NCI-H526 (cell line): ENCODE measurements at places on chromosomes 12 and 14.

- no peak for DNase-seq
These were observed 20.1 kb upstream of the TBX3 start for GRCh38 chr12:114704096-114704495.

DNA sequence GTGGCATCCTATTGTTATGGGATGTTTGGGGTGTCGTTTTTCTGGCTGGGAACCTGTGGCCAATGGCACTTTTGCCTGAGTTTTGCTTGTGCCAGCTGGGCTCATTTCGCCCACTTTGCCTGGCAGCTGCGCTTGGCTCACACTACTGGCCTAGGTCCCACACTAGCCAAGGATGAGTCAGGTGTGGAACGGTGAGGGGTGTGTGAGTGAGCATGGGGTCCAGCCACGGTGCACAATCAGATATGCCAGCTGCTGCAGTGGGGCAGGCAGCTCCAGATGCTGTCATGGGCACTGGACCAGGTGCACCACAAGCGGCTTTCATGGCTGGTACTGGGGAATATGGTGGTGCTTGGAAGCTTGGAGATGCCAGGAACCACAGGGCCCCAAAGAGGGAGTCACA, 21.5 kb downstream of the TRHDE start:
- no peak for DNase-seq

DNA sequence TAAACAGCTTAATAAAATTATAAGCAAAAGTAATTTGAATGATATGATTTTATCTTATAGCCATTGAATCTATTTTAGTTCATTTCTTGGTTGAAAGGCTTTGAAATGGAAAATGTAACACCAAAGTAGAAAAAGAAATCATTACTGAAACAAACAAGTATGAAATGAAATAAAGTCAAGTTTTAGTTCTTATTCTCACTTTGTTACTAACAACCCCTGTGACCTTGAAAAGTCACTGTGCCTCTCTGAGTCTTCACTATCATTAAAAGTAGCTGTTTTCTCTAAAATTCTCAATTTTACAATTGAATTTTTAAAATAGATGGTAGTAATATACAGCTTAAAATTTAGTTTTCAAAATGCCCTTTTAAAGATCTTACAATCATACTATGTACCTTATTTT, 32.4 kb upstream of the SLC17A8 start:
- no peak for DNase-seq

DNA sequence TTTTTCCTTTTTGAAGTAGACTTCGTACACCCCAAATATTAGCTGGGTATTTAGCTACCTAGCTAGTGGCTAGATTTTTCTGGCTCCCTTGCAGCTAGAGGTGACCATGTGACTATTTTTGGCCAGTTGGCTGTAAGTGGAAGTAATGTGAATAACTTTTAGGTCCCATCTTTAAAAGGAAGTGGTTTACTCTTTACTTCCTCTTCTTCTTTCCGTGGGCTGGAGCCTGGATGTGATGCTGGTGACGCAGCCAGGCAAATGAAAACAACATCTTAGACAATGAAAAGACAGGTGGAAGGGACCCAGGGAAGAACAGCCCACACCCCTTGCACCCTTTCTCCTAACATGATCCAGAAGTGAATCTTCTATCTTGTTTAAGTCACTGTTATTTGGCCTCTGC, 245.5 kb downstream of the ATP23 start:
- DNase-seq: no peak

DNA sequence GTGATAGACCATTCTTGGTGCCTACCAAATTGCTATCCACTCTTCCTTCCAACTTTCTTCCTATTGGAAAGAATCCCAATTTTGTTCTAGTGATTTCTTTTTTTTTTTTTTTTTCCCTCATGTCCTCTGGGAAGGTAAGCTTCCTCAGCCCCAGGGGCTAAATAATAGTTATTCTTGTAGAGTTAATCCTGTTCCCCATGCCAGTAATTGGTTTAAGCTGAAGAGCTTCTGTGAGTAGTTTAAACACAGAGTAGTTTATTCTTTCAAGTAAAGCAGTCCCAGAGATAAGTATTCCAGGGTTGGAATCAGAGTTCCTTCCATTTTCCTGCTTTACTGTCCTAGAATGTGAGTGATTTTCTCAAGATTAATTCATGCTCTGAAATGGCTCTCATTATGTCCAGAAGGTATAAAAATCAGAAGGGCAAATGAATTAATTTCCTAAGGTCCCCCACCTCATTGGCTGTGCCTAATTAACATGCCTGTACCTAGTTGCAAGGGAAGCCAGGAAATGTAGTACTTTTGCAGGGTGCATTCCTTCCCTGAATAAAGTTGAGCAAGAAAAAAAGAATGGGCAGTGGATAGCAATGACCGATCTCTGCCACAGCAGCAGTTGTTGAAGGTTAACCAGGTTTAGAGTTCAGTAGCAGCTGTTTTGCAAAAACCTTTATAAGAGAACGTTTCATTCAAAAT, 97.8 kb downstream of the PLEKHA5 start:
- no peak for DNase-seq

DNA sequence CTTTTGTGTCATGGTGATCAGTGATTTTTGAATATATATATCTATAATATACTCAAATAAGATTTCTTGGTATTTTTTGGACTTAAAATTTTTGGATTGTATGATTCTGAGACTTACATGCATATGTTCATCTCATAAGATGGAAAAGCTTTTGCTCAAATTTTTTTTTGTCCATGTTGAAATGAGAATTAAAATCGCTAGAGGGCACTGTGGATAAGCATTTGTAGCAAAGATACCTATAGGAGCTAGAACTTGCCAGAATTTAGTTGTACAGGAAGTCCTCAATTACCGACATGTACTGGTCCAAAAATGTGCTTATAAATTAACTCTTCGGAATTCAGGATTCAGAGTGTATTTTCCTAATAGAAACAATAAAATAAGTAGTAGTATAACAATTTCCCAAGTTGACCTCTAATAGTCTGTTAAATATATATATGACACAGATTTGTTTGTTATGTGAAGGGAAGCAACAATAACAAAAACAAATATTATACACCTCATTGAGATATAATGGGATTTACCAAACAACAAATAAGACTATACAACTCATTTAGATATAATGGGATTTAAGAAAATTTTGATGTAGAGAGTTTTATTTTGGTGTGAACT, 179.6 kb downstream of the TMEM117 start:
- peak; percentile 3 for DNase-seq

DNA sequence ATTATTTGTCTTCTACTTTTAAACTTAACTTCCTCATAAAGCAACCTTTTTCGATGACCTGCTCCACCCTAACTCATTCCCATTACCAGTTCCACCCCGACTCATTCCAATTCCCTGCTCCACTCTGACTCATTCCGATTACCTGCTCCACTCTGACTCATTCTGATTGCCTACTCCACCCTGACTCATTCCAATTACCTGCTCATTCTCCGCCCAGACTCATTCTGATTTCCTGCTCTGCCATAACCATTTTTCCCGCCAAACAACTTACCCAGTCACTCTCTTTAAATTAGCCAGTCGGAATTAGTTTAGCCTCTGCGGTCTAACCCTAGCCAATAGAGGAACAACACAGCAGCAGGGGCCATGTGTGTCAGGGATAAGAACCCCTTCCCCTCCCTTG, 249.1 kb downstream of the DPY19L2 start:
- no peak for DNase-seq

GRCh38 chr12:71141378-71141926, 16.3 kb downstream of the TSPAN8 start:
- DNase-seq: no peak

DNA sequence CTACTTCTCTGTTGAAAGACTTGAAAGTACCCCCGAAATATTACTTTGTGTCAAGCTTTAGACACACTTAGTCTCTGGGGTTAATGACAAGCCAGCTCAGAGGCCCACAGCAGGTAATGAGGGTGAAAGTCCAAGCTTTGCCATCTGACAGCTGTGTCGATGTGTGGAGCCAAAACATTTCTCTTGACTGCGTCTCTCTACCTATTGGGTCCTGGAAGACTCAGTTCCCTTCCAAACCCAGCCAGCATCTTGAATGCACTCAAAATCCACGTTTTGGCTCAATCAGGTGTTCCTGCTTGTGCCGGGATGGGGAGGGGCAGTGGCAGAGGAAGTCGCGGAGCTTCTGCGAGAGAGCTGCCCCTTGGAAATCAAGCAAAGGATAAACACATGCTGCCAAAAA, 3.2 kb downstream of the PLXNC1 start:
- no peak for DNase-seq

DNA sequence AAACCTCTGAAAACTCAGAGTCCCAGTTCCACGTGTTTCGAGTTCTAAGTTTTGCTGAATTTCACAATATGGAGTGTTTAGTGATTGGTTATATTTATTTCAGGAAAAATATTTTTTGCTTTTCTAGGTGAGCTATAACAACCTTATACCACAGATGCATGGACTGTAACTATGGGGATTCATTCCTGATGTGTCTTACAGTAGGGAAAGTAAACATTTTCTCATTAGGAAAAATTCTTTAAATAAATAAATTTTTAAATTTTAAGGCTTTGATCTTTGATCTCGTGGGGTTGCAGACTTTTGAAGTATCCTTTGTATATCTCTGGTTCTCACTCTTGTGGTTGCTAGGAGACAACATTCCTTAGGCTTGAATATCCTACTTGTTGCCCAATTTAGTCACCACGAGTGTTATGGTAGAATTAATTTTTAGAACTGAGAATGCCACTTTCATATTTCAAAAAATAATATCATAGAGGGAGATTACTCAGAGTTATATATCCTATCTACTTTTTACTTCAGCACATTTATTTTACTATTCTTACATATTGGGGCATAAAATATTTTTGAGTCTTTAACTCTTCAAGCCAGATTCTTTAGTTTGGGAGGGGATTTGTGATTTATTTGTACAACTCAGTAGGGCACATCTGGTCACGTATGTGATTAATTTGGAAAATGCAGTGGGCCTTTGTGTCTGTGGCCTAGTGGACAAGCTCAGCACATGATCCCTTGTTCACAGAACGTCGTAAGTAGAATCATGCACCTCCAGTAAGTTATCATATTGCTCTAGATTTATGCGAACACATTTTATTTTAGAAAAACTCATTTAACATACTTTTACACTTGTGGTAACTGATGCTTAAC, 224.0 kb downstream of the TTC6 start:
- no peak for DNase-seq

GRCh38 chr12:124229520-124229919, 65.4 kb upstream of the RFLNA start:
- no peak for DNase-seq

DNA sequence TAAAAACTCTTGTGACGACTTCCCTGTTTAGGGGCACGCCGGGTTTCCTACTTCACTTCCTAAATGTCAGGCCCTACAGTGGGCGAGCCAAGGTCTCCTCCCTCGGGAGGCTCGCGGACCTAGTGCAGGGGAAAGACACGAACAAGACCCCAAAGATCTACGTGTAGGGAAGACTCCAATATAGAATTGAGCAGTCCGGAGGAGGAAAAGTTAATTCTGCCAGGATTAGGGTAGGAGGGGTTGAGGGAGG, 564 bp downstream of the ATXN3 start:
- DNase-seq: peak; percentile 67

DNA sequence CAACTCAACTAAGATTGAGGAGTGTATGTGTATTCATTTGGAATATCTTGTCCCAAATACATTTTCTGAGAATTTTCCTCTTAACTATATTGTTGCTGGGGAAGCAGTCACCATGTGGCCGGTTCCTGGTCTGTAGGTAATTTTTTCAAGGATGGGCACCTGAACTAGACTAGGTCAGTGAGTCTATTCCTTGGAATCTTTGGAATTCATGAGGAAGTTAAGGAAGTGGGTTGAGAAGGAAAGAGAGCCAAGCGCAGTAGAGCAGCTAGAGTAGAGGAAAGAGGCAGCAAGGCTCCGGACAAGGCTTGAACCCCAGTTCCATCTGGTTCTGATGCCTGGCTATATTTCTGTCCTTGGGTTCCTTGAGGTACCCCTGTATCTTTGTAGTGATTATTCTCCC, 183.7 kb downstream of the DACT1 start:
- DNase-seq: no peak

DNA sequence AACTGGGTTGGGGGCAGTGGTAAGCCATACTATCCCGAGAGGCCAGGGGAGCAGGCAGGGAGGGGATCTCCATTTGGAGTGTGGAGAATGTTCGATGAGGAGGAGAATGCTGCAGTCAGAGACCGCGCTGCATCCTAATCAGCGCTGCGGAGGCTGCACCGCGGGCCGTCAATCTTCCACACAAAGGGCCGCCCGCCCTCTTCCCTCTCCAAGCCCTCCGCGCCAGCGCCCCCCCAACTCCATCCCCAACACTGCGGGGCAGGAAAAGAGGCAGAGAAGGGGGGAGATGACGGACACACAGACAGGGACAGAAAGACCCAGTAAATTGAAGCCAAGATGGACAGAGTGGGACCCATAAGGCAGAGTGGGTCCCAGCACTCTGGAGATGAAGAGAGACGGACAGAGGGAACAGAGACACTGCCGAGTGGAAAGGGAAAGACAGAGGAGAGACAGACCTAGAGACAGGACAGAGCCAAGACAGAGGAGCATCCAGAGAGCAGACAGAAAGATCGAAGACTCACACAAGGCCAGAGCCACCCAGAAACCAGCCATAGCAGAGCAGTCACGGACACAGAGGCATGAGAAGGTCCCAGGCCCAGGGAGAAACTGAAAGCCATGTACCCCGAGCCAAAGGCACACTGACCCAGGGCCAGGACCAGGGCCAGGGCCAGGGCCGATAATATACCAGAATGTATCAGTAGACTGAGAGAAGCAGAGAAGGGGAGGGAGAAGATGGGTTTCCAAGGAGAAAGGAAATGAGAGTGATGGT, 3.5 kb downstream of the CISTR start:
- DNase-seq: no peak

DNA sequence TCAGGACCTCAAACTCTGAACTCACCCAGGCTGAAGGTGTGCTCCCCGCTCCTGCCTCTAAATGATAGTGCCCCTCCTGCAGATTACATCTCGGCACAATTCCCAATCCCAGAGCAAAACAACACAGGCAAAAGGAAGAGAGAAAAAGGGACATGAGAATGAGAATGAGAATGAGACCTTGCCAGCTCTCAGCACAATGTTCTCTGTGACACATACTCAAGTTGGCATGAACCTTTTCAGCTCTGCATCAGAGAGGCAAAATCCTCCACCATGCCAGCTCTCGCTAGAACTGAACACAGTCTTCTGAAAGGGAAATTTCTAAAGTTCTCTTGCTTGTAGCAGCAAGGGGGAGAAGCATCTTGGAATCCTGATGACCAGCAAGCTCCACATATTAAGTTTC, 84.6 kb downstream of the KSR2 start:
- DNase-seq: no peak

DNA sequence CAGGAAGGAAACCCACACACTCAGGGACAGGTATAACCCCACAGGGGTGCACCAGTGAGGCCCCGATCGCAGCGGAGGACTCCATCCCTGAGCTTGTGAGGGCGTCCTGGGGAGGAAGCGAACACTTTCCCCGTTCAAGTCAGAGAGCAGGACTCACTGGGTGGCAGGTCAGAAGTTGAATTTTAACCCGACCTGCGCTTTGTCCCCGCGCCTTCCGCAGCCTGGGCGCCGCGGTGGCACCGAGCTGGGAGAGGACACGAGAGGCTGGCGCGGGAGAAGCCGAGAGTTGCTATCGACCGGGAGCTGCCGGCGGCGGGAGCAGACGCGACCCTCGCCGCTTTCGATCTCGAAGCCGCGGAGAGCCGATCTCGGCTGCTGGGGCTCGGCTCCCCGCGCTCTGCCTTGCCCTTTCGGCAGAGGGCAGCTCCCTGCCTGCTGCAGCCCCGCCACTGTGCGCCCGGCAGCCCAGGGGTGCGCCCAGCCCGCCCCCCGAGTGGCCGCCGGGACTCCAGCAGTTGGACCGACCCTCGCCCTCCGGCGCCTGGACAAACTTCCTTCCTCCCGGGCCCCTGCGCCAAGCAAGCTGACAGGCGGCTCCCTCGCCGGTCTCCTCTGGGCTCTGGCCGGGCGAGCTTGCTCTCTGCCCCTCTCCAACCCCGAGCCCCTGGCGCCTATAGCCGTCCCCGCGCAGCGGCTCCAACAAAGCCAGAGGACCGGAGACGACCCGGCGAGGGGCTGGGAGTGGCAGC, 918 bp downstream of the LIN7A start:
- DNase-seq: peak; percentile 54
